ENCODE measurements at places on chromosomes 6 and 20.

DNA sequence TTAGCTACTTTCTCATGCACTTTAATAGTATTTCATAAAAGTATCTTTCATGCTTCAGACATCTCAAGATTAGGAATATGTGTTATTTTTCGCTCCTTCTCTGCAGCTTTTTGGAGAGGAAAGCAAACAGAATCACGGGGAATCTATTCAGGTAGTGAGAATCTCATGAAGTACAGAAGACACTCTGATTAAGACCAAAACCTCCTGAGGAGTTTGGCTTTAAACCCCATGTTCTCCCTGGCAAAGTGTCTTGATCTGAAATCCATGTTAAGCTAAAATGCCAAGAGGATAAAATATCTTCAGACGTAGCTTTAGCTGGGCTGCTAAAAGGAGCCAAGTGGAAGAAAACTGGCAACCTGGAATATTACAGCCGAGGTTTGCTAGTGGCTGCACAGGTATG is 149.3 kb downstream of the LRRC1 start:
- no peak for DNase-seq

- DNase-seq, result no peak
Measured at GRCh38 chr6:13455552-13455966, 31.8 kb downstream of the GFOD1 start.

GRCh38 chr6:117951783-117952182 is 44.7 kb downstream of the SLC35F1 start:
- DNase-seq, result no peak

DNA sequence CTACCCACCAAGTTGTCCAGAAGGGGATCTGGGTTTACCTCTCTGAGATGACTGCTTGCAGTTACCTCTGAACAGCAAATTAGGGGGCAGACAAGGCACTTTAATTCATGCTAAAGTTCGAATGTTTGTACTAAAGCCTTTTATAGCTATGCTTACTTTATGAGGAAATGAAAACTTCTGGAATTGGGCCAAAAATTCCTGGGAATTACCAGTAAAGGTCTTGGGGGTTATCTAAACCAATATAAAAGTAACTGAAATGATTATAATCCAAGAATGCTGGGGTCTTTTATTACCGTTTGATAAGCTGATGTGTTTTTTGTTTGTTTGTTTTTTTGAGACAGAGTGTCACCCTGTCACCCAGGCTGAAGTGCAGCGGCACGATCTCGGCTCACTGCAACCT is 7.9 kb upstream of the LZTS3 start:
- DNase-seq, result no peak
